ENCODE measurements at places on chromosomes 2 and 18.

DNA sequence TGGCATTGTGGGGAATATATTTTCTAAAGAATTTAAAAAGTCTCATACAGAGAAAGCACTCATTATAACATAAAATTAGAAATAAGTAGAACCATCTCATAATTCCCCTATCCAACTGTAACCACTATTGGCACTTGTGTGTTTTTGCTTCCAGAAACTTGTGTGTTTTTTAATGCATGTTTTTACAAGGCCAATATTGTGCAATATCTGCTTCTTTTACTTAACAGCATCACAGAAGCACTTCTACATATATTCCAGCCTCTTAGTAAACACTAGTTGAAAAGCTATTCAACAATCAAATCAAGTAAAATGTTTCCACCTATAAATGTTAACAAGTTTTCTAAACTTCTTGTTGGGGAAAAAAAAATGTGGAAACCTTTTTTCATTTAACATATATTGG lies 132.7 kb downstream of the LRP2 start:
- DNase-seq = no peak

- no peak for DNase-seq
Observed at GRCh38 chr2:16653083-16653375, 12.6 kb downstream of the CYRIA start.

GRCh38 chr2:72689579-72690195 lies 136.1 kb downstream of the EXOC6B start:
- DNase-seq = no peak

DNA sequence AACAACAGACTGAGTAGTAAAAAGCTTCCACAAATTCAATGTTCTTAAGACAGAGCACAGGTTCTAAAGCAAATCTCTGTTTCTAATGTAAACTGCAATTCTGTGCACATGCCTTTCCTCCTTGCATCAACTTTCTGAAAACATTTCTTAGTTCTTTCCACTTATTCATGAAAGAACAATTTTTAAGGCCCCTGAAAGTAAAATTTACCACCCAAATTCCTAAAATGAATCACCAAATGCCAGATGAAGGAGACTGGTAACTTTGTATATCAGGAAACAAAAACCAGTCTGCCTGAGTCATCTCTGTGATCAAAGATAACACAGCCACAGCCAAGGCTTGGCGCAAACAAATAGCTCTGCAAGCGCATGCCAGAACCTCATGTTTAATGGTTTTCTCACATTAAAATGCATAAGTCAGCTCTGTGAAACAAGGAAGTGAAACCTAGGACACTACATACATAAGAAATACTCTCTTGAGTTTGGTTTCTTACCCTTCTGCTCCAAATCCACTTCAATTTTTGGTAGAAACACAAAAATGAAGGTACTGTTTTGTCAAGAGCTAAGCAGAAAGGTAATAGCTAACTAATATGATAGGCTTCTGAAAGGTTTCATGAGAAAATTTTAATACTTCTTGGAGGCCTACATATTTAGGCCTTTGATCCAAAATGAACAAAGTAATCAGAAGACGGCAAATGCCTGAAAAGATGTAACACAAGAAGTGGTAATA lies 169.4 kb downstream of the THADA start:
- DNase-seq = peak; percentile 15

DNA sequence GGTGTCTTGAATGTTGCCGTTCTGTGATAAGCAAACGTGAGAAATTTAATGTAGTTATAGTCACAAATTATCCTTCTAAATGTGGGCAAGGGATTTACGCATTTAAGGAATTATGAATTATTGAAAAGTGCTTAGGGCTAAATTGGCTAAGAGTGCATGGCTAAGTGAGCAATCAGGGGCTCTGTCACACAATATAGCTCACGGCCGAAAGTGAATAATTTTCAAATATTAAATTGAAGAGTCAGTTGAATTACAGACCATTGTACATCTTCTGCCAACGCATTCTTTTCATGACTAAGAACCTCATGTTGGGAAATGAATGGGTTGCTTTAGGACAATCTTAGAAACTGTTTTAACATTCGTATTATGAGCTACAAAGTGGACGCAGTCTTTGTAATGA lies 1832.9 kb upstream of the LRRTM1 start:
- DNase-seq = no peak

DNA sequence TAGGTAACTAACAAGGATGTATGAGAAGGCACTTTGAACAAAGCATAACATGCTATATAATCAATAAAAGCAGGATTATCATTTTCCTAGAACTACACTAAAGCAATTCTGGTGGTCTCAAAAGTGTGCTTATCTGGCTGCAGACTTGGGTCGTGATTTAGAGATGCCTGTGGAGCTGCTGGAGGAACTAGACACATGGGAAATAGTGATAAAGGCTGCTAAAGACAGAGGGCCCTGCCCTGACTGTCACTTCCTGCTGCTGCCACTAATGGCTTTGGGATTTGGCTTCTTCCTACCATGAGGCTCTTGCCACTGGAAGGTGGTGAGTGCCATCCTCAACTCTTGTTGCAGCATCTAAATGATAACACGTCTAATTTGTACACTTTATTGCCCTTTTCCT lies 22.5 kb downstream of the TMEM178A start:
- no peak for DNase-seq

- DNase-seq = no peak
Observed at GRCh38 chr2:152445791-152446201, 110.8 kb downstream of the FMNL2 start.

DNA sequence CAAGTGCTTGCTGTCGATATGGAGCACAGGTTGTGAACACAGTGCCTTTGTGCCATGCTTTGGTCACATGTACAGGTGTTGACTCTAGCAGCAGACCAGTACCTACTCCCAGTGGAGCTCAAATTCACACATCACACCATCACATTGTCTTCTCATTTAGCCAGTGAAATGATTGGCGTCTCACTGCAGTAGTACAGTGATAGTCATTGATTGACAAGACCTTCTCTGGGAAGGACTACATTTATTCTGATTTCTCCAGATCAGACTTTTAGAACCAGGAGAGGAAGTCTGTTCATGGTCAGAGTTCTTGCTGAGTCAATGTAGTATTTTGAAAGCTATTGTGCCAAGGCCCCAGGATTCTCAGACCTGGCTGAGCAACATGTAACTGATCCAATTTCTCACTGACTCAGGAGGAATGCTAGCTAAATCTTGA lies 75.2 kb downstream of the FMNL2 start:
- peak; percentile 69 for DNase-seq

DNA sequence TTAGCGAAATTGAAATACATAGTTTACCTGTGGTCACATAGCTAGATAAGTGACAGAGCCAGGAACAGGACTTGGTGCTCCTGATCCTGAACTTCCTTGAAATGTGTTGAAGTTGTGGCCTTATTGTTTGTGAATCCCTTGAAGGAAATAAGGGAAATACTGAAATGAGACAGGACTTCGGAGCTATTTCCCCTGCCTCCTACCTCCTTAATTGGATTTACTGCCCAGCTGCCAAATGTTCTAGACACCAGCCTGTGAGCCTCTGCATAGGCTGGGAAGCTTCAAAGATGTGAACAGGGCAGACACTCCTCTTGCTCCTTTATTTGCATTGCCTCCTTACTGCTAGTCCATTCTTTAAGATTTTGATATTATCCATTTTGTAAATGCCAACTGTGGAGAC lies 135.2 kb downstream of the PRPF40A start:
- no peak for DNase-seq

DNA sequence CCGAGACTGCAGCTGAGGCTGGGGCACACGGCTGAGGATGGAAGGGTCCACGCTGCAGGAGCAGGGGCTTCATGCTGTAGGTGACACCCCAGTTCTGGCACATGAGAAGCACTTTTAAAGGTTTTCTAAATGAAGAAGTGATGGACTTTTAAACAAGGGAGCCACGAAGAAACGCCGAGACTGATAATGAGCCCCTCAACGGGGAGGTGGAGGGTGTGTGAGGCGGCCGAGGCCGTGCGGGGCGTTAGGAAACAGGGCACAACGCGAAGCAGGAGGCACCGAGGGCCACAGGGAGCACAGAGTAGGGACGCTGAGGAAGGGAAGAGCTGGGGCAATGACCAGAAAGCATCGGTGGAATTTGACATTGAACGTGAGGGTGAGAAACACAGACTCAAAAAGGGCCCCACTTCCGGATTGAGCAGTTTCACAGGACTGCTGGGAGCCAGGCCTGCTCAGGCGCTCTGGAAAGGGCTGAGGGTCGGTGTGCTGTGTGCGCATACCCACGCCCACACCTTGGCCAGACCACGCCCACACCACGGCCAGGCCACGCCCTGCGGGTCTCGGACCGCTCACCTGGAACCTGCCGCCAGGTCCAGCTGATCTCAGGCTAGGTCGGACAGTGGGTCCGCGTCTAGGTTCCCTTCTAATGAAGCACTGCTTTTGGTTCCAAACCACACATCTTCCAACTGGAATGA lies 115.7 kb downstream of the GYPC start:
- DNase-seq = no peak

- no peak for DNase-seq
Observed at GRCh38 chr2:225742487-225742886, 343.0 kb downstream of the NYAP2 start.

DNA sequence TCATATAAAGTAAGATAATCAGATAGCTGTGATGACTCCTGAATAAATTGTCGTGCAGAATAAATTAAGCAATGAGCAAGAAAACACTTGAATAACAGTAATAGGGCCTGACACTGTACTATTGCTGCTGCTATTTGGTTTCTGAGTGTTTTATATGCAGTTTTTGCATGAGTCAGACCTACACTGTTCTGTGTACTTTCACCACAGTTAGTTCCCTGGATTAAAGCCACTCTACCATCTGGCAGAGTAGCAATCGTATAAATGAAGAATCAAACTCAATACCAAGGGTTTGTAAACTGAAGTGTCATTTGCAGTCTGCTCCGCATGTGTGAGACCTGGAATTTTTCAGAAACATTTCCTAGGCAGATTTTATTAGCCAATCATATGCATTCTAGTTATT lies 398.6 kb upstream of the CDH7 start:
- no peak for DNase-seq

GRCh38 chr2:75324861-75325284 lies 125.6 kb upstream of the TACR1 start:
- DNase-seq = no peak

DNA sequence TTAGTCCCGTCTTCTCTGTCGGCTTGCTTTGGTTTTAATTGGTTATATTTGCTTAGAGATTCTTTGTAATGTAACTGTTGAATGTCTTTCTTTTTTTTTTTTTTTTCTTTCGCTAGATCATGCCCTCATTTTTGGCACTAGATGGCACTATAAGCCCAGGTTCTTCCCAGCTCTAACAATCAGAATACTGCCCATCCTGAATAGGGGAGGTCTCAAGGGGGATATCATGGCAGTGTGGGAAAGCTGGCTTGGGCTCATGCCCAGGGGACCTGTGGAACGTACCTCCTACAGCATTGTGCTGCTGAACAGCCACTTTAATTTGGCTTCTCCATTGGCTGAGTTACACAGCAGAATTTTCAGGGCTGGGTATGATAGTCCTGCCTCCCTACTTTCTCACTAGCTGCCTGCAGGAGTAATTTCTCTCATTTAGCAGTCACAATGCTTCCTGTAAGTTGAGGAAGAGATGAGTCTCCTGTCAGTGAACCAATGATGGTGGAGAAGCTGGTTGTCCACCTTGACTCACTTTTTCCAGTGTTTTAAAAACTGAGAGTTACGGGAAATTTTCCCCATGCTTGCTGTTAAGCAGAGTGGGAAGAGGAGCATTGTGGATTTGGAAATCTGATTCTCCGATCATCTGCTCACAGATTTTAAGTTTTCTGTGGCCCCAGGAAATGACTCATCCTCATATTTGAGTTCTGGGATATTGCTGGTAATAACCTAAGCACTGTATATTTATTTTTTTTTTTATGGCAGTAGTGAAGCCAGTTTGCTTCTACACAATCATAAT lies 47.2 kb downstream of the RAD51AP2 start:
- no peak for DNase-seq

DNA sequence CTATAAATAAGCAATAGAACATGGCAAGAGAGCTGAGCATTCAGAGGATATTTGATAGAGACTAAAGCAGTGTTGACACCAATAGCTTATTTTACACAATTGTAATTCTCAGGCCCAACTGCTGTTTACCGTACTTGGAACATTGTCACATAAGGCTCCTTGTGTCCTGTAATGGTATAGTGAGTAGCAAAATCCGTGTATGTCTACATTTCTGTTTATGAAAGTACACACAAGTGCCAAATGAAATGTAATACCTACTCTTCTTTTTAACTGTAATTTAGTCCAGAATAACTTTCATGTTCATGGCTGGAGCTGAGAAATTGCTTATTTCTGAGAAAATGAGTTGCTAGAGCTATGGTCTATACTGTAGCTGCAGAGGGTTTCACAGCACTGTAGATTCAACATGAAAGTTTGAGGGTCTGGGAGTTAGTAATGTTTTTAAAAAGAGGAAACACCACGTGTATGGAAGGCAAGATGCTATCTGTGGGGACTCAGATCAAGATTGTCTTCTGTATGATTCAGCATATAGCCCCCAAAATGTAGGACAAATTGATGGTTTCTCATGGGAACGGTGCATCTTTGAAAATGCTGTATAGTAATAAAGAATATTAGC lies 110.2 kb upstream of the NOSTRIN start:
- no peak for DNase-seq

DNA sequence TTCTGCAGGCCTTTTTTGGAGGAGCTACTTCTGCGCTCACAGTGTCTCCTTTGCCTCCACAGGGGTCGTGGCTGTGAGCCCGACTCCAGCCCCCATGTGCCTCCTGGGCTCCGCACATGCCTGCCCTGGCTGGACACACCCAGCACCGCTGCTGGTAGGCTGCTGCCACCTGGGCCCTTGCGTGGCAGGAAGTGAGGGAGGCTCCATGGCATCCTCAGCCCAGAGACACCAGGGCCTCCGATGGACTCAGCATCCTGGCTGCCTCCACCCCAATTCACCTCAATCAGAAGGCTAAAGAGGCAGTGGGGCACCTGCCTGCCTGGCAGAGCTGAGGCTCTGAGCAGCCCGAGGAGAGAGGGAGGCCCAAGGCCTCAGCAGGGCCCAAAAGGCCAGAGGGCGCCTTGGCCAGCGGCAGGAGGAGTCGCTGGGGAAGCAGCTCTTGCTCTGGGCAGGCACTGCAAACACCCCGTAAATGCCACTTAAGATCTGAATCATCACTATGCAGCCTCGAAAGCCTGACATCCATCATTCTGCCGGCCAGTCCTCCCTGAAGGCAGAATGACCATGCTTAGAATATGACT lies 68.3 kb upstream of the OTOS start:
- DNase-seq = no peak

GRCh38 chr2:77566582-77566981 lies 44.4 kb upstream of the LRRTM4 start:
- DNase-seq = no peak

Data from NCI-H2029 treated with DMSO at 0.1 percent for 48 hours (cell line).